ENCODE measurements at places on chromosomes 7 and 10.

- no peak for DNase-seq
Measured at GRCh38 chr10:124332426-124332825, 86.3 kb downstream of the OAT start.

GRCh38 chr7:157507987-157508386, 171.2 kb downstream of the DNAJB6 start:
- DNase-seq: no peak

GRCh38 chr7:26594553-26594952, 269.8 kb downstream of the SKAP2 start:
- DNase-seq: no peak

- DNase-seq: no peak
Measured at GRCh38 chr10:128930515-128930914, 536.5 kb upstream of the MGMT start.

GRCh38 chr10:33695536-33695935, 361.1 kb upstream of the NRP1 start:
- DNase-seq: no peak

DNA sequence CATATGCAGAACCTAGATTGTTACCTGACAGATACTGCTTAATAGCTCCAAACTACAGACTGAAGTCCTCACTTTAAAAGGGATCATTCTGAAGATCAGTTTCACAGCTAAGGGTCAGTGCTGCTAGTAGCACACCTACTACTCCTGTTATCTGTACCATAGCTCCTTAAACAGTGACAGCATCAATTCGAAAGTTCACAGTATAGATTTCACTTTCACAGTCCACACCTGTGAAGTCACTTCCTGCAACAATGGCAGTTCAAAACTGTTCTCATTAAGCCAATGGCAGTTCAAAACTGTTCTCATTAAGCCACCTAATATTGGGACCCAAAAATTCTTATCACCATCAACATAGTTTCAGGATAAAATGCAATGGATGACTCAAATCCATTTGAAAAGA, 10.7 kb upstream of the FHIP2A start:
- DNase-seq: peak; percentile 83

DNA sequence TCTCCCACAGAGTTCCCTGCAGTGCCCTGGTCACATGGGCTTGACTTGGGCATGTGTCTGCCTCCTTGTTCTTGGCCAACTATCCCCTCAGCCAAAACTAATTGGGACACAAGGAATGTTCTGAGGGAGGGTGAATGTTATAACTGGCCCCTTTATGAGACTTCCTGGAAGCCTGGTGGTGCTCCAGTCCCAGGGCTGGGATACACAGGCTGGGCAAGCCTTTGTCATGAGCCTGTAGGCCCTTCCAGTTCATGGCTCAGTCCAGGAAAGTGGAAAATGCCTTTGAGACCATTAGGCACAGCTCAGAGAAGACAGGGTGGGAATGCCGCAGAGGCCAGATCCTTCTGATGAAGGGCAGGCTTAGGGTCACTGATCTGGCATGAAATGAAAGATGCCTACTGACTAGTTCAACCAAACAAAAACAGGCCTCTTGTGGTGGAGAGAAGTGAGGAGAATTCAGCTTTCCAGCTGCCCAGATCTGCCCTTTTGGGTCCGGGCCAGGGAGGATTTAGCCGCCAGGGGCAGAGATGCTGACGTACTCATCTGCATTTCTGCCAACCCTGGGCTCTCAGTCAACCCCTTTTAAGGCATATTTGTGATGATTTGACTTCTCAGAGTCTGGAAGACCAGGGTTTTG, 961.5 kb downstream of the KCNMA1 start:
- no peak for DNase-seq

DNA sequence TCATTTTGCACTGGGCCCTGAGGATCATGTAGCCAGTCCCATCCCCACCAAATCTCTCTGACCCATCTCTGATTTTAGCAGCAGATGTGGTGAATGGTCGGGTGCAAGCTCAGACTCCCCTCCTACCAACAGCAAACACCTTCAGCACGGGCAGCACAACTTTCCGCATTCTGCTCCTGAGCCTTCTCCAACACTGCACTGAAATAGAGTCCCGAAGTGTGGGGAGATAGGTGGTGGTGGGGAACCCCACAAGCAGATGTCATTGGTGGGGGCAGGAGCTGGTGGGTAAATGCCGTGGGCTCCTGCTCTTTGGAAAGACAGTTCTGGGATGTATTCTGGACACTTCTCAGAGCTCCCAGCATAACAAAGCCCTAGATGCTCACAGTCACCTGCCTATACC, 9.6 kb upstream of the CTBP2 start:
- no peak for DNase-seq

- no peak for DNase-seq
Measured at GRCh38 chr7:106957766-106958165, 86.7 kb upstream of the PRKAR2B start.

DNA sequence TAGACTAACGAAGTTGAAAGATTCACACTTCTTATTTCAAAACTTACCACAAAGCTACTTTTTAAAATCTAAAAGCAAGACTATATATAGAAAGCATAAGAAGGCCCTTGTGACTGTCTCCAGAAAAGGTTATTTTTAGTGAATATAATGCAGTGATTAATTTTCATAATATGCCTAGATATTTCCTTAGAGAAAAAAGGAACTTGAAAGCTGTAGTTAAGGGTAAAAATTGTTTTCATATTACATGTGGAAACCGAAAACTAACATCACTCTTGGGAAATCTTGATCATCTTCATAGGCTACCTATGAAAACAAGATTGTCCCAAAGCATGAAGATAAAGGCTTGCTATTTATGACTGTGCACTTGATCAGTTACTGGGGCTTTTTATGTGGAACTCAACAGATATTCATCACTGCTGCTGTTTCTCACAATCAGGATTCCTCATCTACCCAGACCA, 223.2 kb downstream of the SH2D4B start:
- peak; percentile 25 for DNase-seq

DNA sequence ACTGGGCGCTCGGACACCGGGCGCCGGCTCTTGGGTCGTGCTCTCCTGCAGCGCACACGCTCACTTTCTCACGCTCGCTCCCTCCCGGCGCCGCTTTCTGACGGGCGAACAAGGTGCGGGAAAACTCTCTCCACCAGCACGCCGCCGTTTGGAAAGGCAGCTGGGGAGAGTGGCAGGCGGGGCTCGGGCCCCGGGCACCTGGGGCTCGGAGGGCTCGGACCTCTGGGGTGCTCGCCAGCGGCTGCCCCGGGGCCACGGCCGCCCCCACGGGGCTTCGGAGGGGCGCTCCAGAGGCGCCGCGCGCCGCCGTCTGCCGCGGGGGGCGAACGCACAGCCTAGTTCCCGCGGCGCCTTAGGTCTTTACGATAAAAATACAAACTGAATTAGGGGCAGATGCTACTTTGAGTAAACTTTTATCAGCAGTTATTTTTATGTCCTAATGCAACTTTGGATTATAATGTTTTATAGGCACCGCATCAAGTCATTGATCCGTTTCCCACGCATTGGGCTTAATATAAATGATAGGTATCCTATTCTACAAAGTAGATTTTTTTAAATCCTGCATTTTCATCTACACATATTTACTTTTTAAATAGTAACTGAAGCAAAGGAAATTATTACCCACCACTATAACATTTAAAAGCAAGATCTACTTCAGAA, 535 bp upstream of the EPC1 start:
- DNase-seq: no peak

DNA sequence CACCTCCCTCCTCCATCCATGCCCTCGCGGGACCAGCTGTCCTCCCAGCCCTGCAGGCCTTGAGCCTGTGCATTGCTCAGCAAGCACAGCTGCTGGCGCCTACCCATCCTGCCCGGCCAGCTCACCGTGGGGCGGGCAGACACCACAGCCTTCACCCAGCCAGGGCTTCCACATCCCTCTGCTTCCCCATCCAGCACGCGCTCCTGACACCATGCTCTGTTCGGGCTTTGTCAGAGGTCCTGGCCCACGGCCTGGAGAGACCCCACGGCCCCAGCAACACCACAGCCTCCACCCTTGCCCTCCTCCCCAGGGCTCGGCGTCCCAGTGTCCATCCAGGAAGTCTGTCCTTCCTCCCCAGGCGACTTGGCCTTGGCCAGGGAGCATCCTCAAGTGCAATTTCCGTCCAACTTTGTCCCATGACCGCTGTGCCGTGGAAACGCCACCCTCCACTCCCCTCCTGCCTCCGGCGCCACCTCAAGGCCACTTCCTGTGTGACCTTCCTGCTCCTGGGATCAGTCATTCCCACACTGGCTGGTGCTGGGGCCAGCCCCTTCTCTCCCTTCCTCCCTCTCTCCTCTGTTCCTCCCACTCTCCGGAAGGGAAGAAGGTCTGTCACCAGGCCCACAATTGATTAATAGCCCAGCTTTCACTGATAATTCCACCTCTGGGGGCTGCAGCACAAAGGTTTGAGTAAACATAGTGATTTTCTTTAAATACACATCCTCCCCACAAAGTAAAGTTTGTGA, 71.5 kb upstream of the SMNDC1 start:
- no peak for DNase-seq

- DNase-seq: peak; percentile 41
Measured at GRCh38 chr10:115432188-115432819, 339.1 kb downstream of the ATRNL1 start.

- peak; percentile 79 for DNase-seq
Measured at GRCh38 chr7:136526408-136527105, 341.9 kb upstream of the CHRM2 start.

- no peak for DNase-seq
Measured at GRCh38 chr7:77894574-77895091, 96.1 kb downstream of the PHTF2 start.

DNA sequence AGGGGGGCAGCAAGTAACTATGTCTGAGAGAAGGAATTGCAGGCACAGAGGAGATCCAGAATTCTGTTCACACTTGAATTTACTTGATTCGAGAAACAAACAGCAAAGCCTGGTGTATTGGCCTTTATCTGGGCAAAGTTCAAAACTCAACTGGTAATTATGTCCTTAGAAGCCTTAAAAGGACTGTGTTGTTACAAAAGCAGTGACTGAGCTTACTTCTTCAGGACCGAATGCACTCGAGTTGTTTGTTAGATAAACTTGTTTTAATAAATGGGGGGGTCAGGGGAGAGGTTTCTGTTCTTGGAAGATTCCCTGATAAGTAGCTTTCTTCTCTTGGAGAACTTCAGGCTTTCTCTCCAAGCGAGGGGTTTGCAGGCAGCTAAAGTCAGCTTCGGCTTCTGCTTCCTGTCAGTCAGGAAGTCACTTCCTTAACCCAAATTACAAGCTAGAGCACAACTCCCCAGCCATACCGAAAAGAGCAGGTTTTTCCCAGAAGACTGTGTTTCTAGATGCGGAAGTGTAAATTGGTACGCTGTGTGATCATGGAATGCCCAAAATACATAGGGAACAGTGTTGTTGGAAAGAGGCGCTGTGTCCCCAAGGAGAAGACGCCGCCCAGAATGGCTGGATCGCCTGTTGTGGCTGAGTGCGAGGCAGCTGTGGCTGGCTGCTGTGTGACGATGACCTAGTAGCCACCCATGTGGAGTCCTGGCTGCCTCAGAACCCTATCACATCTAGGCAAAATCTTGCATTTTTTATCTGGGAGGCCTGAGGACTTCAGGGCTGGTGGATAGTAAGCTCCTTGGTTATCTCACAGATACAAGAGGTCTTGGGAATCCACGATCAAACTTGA, 110.4 kb downstream of the TCF7L2 start:
- no peak for DNase-seq

- no peak for DNase-seq
Measured at GRCh38 chr7:158682456-158682855, 22.1 kb downstream of the NCAPG2 start.

DNA sequence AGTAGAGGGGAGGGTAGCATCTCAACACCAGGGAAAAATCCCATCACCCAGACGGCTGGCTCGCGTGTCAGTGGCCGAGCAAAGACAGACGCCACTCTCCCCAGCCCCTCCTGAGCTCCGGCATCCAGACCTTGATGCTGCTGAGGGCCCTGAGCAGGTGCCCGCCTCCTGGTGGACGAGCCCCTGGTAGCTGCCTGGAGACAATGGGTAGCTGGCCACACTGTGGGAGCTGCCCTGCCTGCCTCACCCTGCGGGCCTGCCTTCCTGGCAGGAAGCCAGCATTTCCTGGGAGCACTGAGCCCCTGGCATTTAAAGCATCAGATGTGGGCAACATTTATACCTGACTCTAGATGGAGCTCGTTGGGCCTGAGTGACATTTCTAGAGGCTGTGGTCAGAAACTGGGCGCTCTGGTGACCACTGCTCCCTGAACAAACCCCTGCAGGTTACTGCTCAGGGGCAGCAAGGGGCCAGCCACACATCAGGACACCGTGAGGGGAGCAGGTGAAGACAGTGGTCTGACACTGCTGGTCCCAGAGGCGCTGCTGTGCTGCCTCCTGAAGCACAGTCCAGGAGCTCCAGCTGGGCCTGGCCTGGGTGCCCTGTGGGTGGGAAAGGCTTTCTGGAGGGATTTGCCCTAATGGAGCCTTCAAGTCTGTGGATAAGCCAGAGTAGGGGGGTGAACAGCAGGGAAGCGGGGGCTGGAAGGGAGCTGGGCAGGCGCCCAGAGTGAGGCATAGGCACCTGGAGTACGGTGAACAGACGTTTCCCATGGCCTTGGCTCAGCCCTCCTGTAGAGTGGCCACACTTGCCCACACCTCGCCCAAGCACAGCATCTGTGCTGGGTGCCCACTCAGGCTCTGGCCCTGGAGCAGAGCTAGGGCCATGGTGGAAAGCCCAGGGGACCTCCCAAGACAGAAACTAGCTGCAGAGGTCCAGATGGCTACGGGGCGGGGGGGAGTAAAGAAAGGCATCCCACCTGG, 138.7 kb downstream of the MAPK8 start:
- no peak for DNase-seq

- DNase-seq: no peak
Measured at GRCh38 chr10:86900955-86901354, 56.5 kb downstream of the MMRN2 start.

DNA sequence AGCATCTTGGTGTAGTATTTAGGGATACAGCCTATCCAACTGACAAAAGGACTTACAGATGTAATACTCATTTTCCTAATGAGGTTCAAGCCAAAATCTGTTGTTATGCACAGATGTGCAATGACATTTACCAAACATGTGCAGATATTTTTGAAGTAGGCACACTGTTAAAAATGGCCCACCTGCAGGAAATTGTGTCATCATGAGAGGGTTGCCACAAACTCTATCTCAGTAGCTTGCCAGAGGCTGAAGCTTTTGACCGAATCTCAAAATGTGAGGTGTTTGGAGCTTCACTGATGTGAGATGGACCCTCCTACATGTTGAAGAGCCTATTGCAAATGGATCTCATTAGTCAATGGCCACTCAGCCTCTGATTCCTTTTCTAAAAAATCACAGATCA, 89.7 kb upstream of the CSTF2T start:
- DNase-seq: peak; percentile 16

DNA sequence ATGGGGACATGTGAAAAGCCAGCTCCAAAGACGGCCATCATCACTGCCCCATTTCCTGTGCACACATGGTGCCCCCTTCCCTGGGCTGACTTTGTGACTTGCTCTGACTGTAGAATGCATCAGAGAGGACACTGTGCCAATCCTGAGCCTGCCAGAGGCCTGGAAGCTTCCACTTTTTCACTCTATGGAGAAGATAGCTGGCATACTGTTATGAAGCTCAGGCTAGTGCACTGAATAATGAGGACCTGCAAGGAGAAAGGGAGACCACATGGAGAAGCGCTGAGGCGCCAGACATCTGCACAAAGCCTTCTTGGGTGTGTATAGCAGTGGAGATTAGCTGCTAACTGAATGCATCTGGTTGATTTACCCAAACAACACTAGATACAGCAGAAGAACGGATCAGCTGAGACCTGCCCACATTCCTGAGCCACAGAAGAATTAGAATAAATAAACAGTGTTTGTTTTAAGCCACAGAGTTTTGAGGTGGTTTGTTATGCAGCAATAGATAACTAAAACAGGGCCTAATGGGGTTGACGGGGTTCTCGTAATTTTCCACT, 58.9 kb upstream of the C10orf90 start:
- no peak for DNase-seq

GRCh38 chr10:113522460-113522859, 30.4 kb upstream of the HABP2 start:
- no peak for DNase-seq

- no peak for DNase-seq
Measured at GRCh38 chr10:47114680-47115186, 185.3 kb upstream of the GDF10 start.

All from MM.1S (cell line).